ENCODE measurements at places on chromosomes 4 and X.
A peak's percentile ranks its signal among the peaks of the same experiment; 100 is the strongest.

DNA sequence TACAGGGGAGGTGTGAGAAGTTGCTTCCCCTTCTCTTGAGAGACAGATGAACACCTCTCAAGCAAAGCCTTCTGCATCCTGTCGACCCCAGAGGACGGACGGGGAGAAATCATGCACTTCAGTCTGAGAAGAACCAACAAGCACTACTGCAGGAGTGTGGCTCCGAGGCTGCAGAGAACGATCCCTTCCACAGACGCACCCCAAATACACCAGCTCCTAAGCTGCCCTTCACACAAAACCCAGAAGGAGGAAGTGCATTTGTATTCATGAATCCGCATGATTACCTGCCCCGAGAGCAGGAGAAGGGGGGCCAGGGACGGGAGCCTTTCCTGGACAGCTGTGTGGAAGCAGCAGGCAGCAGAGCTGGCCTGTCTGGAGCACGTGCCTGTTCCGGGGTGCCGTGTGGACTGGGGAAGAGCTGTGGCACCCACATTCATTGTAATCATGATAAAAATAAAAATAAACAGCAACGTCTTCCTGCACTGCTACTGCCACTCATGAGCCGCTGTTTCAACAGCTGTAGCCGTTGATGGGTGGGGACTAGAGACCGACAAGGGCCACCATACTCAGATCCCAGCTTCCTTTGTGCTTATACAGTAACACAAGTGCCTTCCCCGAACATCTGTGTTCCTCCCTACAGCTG is 42.9 kb downstream of the ACSL1 start:
- H3K4me1 ChIP-seq = no peaks in the 10 kb centered on the region
- H3K4me3 ChIP-seq = no peak overlapping the region

DNA sequence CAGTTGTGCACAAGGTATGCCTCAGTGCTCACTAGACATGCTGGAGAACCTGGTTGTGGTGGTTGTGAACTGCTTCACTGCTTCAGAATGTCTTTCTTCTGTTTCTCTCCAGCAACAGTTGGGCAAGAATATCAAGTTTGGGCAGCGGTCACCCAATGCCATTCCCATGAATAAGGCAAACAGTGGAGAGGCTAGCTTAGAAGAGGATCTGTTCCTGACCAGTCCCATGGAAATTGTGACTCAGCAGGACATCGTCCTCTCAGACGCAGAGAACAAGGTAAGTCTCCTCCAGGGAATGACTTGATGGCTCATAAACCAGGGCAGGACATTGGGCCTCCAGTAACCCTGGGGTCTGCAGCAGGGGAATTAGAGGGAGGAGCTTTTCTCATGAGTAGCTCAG is 79.9 kb downstream of the AASDH start:
- H3K4me3 ChIP-seq = no peak overlapping the region
- H3K27me3 ChIP-seq = no peaks in the 10 kb centered on the region
- DNase-seq = no peak
- H3K36me3 ChIP-seq = no peaks in the 10 kb centered on the region

DNA sequence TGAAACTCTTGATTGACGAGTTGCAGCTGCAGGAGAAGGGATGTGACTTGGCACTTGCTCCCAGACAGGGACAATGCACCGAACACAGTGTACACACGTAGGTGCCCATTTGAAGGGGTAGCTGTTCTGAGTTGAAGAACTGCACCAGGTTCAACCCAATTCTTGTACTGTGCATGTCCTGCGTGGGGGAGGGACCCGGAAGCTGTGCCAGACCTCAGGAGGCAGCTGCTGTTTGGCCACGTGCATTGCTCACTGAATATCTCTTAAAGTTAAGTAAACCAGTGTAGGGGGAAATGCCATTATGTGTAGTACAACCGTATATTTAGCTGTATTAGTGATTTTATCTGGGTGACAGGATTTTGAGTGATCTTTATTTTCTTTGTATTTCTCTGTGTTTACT is 12.0 kb upstream of the RBBP7 start:
- DNase-seq = no peak
- H3K36me3 ChIP-seq = no peaks in the 10 kb centered on the region
- no peak overlapping the region for H3K27ac ChIP-seq
- peak overlapping the region; percentile 13 for H3K4me3 ChIP-seq

DNA sequence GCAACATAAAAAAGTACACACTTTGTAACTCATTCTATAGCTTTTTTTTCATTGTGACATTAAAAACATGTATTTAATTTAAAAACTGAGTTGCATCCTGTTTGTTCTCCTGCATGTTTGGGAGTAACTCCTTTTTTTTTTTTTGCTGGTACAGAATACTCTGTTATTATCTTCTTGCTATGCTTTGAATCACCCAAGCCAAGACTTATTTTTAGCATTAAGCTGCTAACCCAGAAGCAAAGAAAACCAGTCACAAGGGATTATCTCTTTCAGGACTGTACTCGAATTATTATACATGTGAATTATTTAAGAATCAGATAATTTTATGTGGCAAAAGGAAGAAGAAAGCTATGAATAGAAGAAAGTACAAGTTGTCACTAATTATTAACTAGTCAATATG is 194.9 kb downstream of the ADAMTS3 start:
- H3K27me3 ChIP-seq = no peaks in the 10 kb centered on the region
- H3K4me1 ChIP-seq = no peaks in the 10 kb centered on the region
- H3K4me3 ChIP-seq = no peak overlapping the region
- DNase-seq = no peak
- H3K27ac ChIP-seq = no peak overlapping the region

- H3K27ac ChIP-seq = no peak overlapping the region
- peaks cover 10% of the 10 kb centered on the region for H3K4me1 ChIP-seq
- no peaks in the 10 kb centered on the region for H3K27me3 ChIP-seq
- no peaks in the 10 kb centered on the region for H3K36me3 ChIP-seq
Measured at GRCh38 chr4:78722878-78723277, 53.3 kb upstream of the BMP2K start.

- no peaks in the 10 kb centered on the region for H3K36me3 ChIP-seq
- H3K4me1 ChIP-seq = peaks cover 9% of the 10 kb centered on the region
Measured at GRCh38 chrX:132023896-132024386, 839 bp downstream of the STK26 start.

DNA sequence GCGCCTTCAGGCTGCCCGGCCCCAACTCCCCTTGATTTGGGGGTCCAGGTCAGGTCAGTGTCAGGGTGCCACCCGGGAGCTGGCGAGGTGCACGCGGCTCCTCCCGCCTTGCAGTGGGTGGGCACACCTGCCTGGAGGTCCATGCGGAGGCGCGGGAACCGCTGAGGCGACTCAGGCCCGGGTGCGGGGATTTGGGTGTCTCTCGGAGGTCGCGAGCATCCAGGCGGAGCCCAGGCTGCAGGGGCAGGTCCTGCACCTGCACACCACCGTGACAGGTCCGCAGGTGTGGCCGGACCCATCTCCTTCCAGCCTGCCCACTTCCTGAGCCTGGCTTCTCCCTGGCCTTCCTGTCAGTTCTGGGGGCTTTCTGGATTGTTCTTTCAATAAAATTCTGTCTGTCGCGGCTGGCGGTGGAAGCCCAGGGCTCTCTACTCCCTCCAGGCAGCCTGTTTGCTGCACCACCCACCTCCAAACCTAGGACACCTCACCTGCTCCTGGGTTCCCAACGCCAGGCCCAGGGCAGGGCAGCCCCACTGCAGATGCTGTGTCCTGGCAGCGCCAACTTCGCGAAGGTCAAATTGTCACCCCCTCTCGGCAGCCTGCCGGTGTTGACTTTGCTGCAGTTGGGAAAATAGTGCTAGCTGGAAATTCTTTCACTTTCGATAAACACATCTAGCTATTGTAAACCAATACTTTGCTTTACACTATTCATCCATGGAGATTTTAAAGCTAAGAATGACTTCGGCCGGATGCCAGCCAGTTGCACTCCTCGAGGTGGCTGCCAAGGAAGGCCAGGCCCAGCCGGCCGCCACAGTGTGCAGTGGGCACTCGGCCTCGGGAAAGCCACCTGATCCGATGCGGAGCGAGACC is 35.9 kb downstream of the FGFRL1 start:
- no peak overlapping the region for H3K4me3 ChIP-seq
- H3K27me3 ChIP-seq = no peaks in the 10 kb centered on the region
- DNase-seq = no peak
- H3K36me3 ChIP-seq = no peaks in the 10 kb centered on the region

DNA sequence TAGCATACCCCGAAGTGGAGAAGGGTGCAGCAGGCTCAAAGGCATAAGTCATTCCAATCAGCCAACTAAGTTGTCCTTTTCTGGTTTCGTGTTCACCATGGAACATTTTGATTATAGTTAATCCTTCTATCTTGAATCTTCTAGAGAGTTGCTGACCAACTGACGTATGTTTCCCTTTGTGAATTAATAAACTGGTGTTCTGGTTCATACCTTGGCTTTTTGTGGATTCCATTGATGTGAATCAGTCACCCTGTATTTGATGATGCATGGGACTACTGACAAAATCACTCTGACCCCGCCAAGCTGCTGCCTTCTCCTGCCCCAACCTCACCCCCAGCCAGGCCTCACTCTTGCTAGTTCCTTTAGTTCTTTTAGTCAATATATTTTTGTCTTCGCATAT is 32.7 kb downstream of the F9 start:
- DNase-seq = no peak
- no peaks in the 10 kb centered on the region for H3K4me1 ChIP-seq
- no peaks in the 10 kb centered on the region for H3K36me3 ChIP-seq
- H3K27me3 ChIP-seq = no peaks in the 10 kb centered on the region
- H3K27ac ChIP-seq = no peak overlapping the region
- H3K4me3 ChIP-seq = no peak overlapping the region

DNA sequence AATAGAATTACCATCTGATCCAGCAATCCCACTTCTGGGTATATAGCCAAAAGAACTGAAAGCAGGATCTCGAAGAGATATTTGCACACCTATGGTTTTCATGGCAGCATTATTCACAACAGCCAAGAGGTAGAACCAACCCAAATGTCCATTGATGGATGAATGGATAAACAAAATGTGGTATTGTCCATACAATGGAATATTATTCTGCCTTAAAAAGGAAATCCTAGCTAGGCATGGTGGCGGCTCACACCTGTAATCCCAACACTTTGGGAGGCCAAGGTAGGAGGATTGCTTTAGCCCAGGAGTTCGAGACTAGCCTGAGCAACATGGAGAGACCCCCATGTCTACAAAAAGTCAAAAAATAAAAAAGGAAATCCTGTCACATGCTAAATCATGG is 27.3 kb downstream of the SAT1 start:
- no peak for DNase-seq
- no peak overlapping the region for H3K4me3 ChIP-seq
- H3K27me3 ChIP-seq = no peaks in the 10 kb centered on the region
- no peaks in the 10 kb centered on the region for H3K36me3 ChIP-seq
- no peaks in the 10 kb centered on the region for H3K4me1 ChIP-seq
- no peak overlapping the region for H3K27ac ChIP-seq

- peak overlapping the region; percentile 33 for H3K27ac ChIP-seq
- H3K27me3 ChIP-seq = no peaks in the 10 kb centered on the region
- peak; percentile 63 for DNase-seq
- peaks cover 15% of the 10 kb centered on the region for H3K4me1 ChIP-seq
Measured at GRCh38 chrX:154457491-154458115, 478 bp upstream of the PLXNA3 start.

DNA sequence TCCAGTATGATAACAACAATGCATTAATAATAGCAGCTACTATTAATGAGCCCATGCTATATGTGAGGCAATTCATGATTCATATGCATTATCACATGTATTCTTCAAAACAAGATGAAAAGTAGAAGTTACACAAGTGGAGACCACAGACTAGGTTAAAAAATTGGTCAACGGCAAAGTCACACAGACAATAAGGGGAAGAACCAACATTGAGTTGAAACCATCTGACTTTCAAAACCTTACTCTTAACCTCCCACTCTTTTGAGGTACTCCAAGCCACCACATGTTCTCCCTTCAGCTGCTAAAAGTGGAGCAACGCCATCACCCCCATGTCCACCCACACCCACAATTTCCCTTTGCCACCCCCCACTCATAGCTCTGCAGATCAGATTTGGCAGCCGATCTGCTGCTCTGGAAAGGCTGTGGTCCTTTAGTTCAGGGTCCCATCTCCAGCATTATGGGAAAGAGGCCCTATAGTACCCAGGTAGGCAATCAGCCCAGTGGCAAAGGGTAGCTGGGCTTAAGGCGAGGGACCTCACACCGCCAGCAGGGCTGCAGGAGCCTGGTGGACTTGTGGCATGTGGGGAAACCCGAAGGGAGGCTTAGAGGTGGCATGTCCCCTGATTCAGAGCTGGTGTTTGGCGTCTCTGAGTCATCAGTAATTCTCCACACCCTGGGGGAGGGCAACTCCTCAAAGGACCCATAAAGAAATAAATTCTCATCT is 33.5 kb upstream of the CYBB start:
- no peaks in the 10 kb centered on the region for H3K27me3 ChIP-seq
- no peak overlapping the region for H3K27ac ChIP-seq
- H3K4me3 ChIP-seq = no peak overlapping the region
- H3K36me3 ChIP-seq = no peaks in the 10 kb centered on the region
- no peaks in the 10 kb centered on the region for H3K4me1 ChIP-seq
- no peak for DNase-seq

GRCh38 chrX:140507982-140508305 is 3.1 kb upstream of the SOX3 start:
- no peak overlapping the region for H3K4me3 ChIP-seq
- H3K4me1 ChIP-seq = no peaks in the 10 kb centered on the region
- H3K27me3 ChIP-seq = no peaks in the 10 kb centered on the region
- H3K27ac ChIP-seq = no peak overlapping the region
- DNase-seq = no peak

- peaks cover 6% of the 10 kb centered on the region for H3K36me3 ChIP-seq
- no peak for DNase-seq
- H3K4me1 ChIP-seq = no peaks in the 10 kb centered on the region
- no peaks in the 10 kb centered on the region for H3K27me3 ChIP-seq
Measured at GRCh38 chr4:118790544-118790943, 45.4 kb downstream of the SEC24D start.

DNA sequence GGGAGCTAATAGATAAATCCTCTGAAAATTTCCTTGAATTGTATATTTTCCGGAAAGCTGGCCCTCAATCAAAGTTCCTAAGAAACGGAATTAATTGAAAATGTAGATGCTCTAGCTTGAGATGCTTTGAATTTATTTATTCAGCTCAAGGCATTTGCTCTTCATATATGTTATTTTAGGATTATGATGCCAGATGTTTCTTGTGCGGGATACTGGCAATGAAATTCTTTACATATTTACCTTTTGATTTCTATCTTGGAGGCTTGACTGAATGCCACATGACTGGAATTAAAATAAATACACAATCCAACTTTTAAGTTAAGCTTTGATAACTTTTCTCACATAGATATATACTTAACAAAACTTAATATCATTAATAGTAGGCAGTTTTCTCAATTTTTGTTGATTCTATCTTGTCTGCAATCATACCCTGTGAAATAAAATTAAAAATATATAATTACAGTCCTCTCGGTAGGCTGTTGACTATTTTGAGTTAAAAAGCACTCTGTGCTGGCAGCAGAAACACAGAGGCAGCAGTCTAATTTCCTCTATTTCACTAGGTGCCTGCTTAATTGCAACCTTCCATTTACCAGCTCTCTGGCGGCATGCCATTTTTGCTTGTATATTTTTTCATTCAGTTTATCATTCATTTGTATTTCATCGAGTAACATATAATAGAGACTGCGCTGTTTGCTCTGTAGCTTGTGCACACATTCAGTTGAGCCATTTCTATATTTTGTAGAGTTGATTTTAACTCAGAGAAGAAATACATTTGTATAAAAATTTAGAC is 991.5 kb downstream of the ADGRL3 start:
- no peaks in the 10 kb centered on the region for H3K36me3 ChIP-seq
- H3K4me3 ChIP-seq = no peak overlapping the region
- no peak overlapping the region for H3K27ac ChIP-seq
- DNase-seq = no peak
- no peaks in the 10 kb centered on the region for H3K4me1 ChIP-seq

GRCh38 chrX:68889249-68889648 is 60.4 kb downstream of the EFNB1 start:
- DNase-seq = no peak
- H3K27me3 ChIP-seq = no peaks in the 10 kb centered on the region
- H3K4me1 ChIP-seq = no peaks in the 10 kb centered on the region
- no peak overlapping the region for H3K27ac ChIP-seq

Data from CD4-positive, CD25-positive, alpha-beta regulatory T cell (primary cell).